IMR-90 (cell line): ENCODE measurements at places on chromosomes 3 and 15.

GRCh38 chr3:195450731-195451229, 8.0 kb upstream of the ACAP2 start:
- DNase-seq = peak; percentile 91

- DNase-seq = peak; percentile 64
Measured at GRCh38 chr15:78212546-78213424, 21.6 kb downstream of the ACSBG1 start.

DNA sequence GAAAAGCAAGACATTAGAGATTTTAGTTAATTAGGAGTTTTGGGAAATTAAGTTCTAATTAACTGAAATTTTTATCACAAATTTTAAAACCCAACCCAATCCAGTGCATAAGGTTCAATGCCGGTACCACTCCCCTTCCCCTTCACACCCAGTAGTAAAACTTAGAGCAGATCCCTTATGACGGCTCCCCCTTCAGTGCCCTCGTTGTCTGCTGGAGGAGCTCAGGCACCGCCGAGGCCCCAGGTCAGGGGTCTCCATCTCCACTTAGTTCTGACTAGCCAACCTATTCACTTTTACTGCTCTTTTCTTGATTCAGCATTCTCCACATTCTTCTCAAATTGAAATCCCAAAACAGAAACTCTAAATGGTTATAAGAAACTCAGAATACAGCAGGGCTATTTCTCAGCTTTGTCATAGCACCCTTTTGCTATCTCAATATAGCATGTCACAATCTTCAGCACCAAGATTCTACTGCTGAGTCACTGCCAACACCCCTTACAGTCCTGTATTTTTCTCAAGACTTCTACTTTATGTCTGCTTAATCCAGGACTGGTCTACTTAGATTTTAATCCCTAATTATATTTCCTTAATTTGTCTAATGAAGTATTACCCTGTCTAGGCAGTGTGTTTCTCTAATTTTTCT, 39.8 kb downstream of the TUBGCP4 start:
- DNase-seq = peak; percentile 47

GRCh38 chr15:88467935-88468528, 524 bp downstream of the MRPS11 start:
- DNase-seq = peak; percentile 14

GRCh38 chr15:98080791-98081190, 120.3 kb downstream of the ARRDC4 start:
- no peak for DNase-seq
